ENCODE measurements at places on chromosomes 6 and 20.

DNA sequence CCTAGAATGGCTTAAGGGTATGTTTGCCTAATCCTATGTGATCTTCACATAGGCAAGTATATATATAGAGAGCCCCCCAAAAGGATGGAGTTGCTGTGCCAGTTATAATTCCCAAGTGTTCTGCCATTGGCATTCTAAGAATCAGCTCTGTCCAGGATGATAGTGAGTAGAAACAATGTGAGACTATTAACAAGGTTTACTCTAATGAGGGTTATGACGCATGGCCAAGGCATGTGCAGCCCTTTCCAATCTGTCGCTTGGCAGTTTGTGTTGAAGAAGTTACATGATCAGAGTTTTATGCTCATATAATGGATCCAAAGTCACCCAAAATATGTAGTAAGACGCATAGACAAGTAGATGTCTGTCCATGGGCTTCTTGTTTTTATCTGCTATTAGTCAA lies 33.6 kb downstream of the VGLL2 start:
- no peak for DNase-seq

GRCh38 chr6:133040803-133041419 lies 200.2 kb upstream of the EYA4 start:
- DNase-seq: no peak

- no peak for DNase-seq
Measured at GRCh38 chr6:13923527-13924145, 1.1 kb upstream of the RNF182 start.

GRCh38 chr6:51282026-51282425 lies 463.4 kb downstream of the TFAP2B start:
- DNase-seq: no peak

GRCh38 chr6:92538926-92539325 lies 880.4 kb downstream of the EPHA7 start:
- no peak for DNase-seq

GRCh38 chr20:50870561-50871161 lies 60.6 kb downstream of the ADNP start:
- no peak for DNase-seq

GRCh38 chr6:20620043-20620442 lies 85.8 kb downstream of the CDKAL1 start:
- no peak for DNase-seq

- DNase-seq: no peak
Measured at GRCh38 chr6:44820321-44820720, 432.8 kb downstream of the CDC5L start.

DNA sequence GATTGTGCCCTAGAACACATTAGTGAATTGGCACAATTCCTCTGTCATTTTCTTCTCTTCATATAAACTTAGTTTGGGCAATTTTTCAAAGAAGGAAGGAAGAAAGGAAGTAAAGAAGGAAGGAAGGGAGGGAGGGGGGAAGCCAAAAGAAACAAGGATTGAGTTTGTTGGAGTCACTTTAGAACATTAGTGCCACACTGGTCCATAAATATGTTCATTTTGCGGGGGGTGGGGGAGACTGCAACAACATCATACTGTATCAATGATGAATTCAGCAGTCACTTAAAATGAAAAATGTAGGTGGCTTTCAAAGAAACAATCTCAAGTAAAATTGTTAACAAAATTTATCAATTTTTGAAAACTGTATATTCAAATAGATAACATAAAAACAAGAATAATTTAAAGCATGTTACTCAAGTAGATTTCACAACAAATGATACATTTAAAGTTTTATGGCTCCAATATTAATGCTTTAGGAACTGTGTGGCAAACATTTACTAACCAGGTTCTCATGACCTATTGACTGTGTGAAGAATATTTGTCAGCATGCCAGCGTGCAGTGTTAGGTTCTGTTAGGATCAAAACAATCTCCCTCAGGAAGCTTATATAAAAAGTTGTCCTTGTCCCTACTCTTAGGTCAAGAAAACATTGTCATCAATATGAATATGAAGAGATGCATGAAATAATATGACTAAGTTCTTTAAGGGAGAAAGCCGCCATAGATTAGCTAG lies 208.1 kb upstream of the AGPAT4 start:
- DNase-seq: no peak

GRCh38 chr20:32574296-32575226 lies 10.6 kb downstream of the NOL4L start:
- DNase-seq: no peak

DNA sequence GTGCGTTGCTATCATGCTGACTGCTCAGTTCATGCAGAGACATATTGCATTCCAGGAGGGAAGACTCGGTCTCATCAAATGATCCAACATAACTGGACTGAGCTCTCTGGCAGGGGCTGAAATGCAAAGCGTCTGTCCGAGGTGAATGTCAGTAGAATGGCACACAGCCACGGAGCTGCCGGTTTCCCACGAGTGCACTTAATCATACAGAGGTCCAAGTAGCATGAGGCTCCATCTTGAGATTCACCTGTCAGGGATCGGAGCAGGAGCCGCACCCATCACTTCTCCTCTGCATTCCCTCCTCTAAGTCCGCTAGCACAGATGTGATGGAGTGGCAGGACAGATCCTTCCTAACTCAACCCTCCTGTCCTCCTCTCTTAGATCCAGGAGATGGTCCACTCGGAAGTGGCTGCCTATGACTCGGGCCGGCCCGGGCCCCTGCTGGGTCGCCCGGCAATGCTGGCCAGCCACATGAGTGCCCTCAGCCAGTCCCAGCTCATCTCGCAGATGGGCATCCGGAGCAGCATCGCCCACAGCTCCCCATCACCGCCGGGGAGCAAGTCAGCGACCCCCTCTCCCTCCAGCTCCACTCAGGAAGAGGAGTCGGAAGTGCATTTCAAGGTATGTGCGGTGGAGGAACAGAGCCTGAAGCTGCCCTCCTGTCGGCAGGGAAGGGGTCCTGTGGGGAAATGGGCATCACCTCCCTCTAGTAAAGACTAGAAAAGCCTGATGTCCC lies 135.9 kb downstream of the JPH2 start:
- DNase-seq: no peak

DNA sequence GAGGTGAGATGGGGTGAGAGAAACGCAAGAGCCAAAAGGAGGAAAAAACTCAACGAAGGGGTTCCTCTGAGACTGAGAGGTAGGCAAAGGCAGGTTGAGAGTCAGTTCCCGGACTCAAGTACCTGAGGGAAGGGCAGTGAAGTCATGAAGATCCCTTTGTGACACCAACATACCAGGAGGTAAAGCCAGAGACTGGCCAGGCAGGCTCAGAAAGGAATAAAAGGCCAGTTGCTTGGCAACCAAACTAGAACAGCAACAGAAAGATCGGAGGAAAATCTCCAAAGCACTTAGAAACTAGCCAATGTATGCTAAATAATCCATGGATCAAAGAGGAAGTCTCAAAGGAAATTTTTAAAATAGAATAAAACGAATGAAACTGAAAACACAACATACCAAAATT lies 209.8 kb upstream of the PROKR2 start:
- no peak for DNase-seq

DNA sequence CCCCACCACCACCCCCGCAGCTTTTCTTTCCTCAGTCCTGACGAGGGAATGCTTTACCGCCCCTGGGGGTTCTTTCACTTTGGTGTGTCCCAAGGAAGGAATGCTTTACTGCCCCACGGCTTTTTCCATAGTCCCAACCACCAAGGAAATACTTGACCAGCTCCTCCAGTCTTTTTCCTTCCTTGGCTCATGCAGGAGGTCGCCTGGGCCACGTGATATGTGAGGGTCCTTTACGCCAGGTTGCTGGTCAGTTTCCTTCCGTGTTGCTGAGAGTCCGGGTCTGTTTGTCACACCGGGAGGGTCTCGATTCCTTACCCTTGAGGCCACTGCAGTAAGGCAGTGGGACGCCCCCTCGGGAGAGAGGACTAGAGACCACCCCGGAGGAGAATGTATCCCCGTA lies 58.9 kb upstream of the CDH4 start:
- no peak for DNase-seq

DNA sequence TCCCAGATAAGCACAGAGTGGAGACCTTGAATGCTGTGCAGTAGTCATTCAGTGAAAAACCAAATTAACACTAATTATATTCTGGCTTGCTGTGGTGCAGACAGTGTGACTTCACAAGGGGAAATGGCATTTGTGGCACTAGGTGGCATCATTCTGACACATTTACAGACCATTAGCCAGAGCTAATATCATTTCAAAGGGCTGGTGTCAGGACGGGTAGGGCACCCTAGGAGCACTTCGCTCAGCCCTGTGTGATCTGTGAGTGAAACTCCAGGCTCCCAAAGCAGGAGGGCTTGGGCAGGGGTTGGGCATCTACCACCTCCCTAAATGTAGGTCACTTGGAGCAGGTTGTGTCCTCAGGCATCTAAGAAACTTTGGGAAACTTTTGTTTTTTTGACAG lies 555.8 kb downstream of the PKHD1 start:
- DNase-seq: no peak

DNA sequence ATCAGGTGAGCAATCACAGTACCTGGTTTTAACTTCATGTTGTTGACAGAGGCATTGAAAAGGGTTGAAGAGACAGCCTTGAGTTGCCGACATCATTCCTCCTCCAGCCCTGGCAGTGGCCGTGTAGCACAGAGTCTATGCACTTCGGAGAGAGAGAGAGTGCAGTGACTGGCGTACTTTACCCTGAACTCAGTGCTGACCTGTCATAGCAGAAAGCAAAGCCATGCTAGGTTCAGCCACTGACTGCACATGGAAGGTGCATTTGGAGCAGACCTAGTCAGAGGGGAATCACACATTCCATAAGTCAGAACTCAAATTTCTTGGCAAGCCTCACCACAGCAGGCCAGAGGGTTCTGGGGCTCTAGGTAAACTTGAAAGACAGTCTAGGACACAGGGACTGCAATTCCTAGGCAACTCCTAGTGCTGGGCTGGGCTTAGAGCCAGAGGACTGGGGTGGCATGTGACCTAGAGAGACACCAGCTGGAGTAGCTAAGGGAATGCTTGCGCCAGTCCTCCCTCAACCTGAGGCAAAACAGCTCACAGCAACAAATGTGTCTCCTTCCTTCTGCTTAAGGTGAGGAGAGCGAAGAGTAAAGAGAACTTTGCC lies 69.1 kb downstream of the ELOVL4 start:
- no peak for DNase-seq

DNA sequence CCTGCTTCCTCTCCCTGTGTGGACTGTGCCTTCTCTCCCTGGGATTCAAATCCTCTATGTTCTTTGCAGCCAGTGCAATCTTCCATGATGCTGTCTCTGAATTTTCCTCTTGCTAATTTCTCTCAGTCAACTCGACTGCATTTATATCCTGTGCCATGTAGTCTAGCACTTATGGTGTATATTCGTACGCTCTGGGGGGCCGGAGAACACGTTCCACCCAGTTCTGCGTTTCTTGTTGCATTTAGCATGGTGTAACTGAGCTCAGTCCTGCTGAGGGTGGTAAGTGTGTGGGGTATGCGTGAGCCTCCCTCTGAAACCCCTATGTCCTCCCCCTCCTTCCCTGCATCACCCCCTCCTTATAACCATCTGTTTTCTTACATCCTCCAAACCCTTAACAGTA lies 42.0 kb downstream of the ADTRP start:
- no peak for DNase-seq

- DNase-seq: no peak
Measured at GRCh38 chr6:143516690-143517446, 5.3 kb upstream of the FUCA2 start.

- DNase-seq: no peak
Measured at GRCh38 chr20:54512694-54513093, 37.3 kb downstream of the DOK5 start.

DNA sequence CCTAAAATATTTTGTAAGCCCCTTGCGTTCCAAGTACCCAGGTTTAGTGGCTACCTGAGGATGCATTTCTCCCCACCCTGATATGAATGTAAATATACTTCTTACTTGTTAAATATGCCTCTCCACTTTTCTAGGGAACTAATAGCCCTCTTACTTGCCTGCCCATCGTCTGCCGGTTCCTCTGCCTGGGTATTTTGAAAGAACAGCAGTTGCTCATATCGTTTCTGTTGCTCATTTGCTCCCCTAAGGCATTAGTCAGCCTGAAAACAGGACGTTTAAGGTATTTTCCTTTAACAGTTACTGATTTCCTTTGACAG lies 141.3 kb upstream of the CARMIL1 start:
- DNase-seq: no peak

GRCh38 chr6:40722553-40723258 lies 135.5 kb upstream of the LRFN2 start:
- DNase-seq: no peak

DNA sequence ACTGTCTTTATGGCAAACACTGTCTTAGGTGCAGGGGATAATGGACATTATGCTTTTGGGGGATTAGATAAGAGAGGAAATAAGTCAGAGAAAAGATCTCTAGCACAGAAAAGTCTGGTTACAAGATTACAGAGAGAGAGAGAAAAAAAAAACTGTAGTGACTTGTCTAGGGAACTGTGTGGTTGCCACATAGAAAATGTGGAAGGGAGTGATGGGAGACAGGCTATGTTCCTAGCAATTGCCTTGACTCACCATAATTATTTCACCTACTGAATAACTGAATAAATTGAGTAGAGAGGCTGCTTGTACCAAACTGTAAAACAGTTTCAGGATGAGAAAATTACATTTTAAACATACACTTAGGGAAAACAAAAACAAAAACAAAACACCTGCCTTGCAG lies 229.7 kb downstream of the LAMA2 start:
- DNase-seq: no peak

DNA sequence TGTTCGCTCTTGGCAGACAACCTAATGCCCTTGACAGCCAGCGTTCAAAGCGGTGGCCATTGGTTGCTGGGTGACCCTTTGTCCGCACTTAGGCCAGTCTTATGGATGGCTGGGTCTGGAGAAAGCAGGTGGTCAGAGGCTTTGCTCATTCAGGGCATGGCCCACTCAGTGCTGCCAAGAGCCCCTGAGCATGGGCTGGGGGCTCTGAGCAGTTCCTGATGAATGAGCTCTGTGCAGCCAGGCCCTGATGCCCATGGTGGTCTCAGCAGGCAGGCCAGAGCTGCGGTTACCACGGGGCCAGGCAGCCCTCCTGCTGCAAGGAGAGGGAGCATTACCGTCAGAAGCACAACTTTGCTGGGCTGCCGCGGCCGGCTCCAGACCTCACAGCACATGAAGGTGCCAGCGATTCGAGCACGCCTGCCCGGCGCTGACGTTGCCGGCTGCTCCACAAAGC lies 36.3 kb downstream of the CDH4 start:
- no peak for DNase-seq

Data from stimulated activated CD8-positive, alpha-beta memory T cell treated with anti-CD3 and anti-CD28 coated beads, Interleukin-7, amount 100 ng/mL, for 48 hours (primary cell).